Sigmoid colon (tissue), 7 donors: ENCODE measurements at places on chromosomes 5 and 9.

DNA sequence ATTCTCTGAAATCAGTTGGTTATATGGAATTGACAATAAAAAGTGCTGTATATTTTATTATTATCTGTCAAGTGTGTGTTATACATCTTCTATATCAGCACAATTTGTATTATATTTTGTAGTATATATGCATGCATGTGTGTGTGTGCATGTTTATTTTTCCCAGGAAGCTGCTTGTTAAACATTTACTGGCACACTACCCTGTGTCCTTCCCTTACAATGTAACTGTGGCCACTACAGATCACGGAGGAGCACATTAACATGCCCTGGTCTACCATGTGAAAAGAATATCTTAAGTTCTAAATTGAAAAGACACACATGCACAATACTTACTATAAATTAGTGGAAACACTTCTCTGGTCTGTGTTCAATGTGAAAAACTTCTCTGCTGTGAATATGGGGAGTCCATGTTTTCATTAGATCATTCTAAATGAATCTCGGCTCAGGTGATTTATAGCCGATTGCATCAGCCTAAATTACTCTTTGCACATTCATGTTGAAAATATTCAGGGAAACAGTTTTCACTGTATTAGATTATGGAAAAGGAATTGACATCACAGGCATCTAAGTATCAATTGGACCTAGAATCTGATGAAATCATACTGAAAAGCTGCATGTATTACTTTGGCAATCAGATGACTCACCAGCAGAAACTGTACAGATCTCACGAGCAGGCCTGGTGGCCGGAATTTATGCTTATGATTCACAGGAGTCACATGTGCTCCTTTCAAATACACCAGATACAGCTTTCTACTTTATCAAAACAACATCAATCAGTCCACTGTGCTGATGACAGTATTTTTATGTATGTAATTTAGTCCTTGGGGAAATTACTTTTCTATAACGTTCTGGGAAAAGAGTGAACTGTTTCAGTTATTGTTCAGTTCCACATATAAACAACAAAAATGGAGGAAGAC lies 39.4 kb downstream of the LURAP1L start:
- peak; percentile 87 for DNase-seq

- no peak for DNase-seq
These were observed 62.7 kb downstream of the SEMA4D start for GRCh38 chr9:89435071-89435823.

GRCh38 chr5:173667702-173668101 lies 51.3 kb upstream of the BOD1 start:
- no peak for DNase-seq

GRCh38 chr9:92564504-92564903 lies 28.7 kb upstream of the ECM2 start:
- DNase-seq: no peak

GRCh38 chr5:81925981-81926380 lies 45.8 kb upstream of the ATG10 start:
- no peak for DNase-seq

DNA sequence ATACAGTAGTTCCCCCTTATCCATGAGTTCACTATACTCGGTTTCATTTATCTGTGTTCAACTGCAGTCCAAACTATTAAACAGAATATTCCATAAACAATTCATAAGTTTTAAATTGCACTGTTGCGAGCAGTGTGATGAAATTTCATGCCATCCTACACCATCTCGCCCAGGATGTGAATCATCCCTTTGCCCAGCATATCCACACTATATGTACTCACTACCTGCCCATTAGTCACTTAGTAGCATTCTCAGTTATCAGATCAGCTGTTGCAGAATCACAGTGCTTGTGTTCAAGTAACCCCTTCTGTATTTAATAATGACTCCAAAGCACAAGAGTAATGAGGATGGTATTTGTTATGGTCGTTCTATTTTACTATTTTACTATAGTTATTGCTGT lies 51.5 kb downstream of the SHOC1 start:
- DNase-seq: no peak

DNA sequence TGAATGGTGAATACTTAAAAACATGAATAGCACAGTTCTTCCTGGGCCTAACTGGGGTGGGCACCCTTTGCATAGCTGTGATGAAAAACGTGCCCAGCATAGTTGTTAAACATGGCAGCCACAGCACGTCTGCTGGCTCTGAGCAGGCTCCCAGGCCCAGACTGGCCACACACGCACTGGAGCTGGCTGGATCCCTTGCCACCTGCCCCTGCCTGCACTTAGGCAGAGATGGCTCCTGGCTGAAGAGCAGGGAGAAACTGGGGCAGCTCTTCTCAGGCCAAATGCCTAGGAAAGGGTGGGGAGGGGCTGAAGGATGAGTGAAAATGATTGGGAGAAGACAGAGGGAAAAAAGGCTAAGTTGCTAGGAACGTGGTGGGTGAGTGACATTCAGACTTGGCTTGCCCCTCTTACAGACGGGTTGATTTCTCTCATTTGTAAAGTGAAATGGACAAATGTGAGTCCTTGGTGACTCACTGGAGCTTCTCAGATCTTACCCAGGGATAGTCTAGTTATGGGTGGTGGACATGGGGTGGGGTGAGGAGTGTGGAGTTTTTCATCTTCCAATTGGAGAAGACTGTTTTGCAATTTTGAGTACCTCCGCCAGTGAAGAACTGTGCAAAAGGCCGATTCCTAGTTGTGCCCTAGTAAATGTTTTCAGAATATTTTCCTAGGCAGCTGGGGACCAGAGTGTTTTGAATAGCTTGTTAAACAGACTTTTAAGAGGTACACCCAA lies 42.4 kb downstream of the TRIO start:
- DNase-seq: no peak

DNA sequence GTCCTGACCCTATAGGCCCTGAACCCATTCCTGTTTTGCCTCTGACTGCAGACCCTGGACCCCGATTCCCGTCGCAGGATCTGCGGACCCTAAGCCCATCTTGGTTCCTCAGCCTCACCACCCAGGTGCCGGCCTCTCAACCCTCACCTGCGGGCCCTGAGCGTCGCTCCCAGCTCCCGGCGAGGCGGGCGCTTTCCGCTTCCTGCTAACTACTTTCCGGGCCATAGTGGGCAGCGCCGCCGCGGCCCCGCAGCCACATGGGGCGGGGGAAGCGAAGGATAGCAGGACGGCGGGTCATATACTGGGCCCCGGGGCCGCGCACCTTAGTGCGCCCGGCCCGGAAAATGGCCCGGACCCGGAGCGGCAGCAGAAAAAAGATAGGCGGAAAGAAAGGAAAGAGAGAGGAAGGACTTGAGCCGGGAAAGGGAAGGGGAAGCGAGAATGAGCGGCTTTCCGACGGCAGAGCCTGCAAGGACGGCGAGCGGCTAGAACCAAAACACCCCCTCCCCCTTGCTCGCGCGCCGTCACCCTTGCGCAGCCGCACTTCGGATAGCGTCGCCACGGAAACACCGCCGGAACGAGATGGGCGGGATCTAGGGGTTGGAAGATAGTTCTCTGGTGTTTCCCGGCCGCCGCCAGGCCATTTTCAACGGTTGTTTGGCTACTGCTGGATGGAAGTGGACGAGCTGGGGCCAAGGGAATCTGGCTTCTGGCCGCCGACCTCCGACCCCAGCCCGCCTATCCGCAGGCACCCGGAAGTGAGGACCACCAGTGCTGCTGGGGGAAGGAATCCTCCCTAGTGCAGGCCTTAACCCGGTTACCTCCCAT lies at the start of gene DCAF12:
TSS of gene DCAF12 (minus strand) at position 492 of the 828 bp plus-strand sequence. CDS start at position 225, 267 bp downstream.
- peak; percentile 95 for DNase-seq
